ENCODE measurements at places on chromosomes 7 and 10.

DNA sequence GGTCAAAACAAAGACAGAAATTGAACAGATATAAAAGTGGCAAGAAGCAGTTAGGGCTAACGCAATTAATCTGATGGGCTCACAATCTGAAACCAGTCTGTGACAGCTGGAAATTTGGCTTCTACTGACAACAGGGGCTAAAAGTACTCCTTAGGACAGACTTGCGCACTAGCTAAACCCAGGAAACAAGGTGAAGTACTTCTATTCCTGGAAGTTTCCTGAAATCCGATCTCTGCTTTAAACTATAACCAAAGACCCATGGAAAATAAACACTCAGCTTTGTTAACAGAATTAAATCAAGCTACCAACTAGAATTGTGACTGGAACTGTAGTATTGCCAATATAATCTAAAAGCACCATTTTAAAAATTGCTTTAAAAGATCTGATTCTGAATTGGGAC is 520.2 kb upstream of the ZWINT start:
- DNase-seq: peak; percentile 5

GRCh38 chr10:26491934-26492333 is 53.8 kb downstream of the APBB1IP start:
- no peak for DNase-seq

DNA sequence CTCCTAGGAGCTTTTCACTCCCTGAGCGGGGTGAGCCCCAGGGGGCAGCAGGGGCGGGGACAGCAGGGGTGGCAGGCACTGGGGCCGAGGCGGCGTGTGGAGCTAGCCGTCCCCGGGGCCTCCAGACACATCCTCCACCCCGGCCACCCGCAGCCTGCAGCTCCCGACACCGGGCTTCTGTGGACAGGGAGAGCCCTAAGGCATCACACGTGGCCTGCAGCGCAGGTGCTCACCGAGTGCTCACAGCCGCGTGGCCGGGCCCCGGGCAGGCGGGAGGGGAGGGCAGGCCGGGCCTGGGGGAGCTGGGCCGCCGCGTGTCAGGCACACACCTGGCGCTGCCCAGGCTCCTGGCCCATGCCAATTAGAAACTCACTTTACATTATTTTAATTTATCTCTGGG is 51.4 kb downstream of the MICALL2 start:
- DNase-seq: peak; percentile 42

DNA sequence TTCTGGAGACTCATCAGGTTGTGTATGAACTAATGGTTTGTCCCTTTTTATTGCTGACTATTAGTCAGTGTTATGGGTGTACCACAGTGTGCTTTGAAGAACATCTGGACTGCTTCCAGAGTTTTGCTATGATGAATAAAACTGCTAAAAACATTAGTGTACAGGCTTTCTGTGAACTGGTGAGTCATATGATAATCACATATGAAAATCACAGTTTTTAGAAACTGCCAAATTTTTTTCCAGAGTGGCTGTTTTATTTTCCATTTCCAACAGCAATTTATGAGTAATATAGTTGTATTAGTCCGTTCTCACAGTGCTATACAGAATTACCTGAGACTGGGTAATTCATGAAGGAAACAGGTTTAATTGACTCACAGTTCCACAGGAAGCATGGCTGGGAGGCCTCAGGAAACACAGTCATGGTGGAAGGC is 281.2 kb upstream of the VSTM2A start:
- no peak for DNase-seq

GRCh38 chr10:132705173-132705572 is 80.8 kb downstream of the NKX6-2 start:
- DNase-seq: no peak

GRCh38 chr10:63083904-63084689 is 49.0 kb upstream of the NRBF2 start:
- DNase-seq: peak; percentile 24

DNA sequence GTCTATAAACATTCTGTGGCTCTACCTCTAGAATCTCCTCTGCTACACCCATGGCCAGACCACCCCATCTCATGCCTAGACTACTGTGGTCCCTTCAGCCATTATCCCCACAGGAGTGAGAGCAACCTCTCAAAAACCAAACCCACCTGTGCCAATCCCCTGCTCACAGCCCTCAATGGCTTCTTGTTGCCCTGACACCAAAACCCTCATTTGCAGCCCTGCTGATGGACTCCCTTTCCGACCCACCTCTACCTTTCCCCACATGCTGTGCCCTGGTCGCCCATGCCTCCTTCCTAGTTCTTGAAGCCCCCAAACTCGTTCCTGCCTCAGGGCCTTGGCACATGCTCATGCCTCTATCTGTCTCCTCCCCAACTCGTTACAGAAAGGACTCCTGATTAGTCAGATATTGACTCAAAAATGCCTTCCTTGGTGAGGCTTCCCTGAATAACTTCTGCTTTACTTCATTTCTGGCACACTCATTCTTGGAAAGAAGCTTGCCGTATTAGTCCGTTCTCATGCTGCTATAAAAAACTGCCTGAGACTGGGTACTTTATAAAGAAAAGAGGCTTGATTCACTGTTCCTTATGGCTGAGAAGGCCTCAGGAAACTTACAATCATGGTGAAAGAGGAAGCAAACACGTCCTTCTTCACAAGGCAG is 104.2 kb downstream of the TEX36 start:
- DNase-seq: no peak

DNA sequence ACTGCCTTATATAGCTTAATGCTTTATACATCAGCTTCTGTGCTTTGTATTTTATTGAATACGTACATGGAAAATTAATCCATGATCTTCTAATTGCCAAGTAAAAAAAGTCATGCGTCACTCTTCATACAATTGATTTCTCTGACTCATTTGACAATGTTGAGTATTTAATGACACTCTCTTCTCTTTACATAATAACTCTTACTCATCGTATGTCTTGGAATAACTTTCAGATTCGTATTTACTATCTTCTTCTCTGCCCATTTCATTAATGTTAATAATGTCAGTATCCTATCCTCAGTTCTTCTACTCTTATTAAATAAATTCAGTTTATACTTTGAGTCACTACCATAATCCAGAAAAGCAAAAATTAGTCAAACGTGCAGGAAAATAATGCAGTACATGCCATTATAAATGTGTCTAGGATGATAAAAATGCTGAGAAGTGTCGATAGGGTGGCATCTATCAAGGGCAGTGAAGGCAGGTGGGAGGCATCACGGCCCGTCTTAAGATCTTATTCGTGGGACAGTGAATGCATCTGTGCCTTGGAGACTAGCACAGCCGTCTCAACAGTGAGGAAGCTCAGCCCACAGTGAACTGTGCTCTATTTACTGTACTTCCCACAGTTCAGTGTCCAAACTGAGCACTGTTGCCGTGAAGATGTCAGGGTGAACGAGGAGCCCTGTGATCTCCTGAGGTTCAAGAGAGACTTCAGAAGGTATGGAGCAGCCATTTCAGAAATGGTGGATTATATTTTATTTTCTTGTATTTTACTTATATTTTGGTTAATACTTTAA is 39.8 kb upstream of the AKR1E2 start:
- no peak for DNase-seq

DNA sequence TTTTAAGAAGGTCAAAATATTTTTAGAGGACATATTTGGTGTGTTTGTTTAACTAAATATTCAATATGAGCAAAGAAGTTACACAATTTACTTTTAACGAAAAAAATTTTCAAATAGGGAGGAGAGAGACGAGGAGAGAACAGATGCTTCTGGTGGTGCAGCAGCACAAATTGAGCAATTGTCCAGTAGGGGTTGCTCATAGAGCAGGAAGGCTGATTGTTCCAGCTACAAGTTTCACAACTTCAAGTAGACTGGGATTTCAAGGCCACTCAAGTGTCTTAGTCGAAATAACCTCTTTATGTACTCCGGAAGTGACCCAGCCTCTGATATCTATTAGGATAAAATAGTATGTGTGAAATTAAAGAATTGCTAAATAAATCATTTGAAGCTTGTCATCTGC is 197.9 kb downstream of the HDAC9 start:
- DNase-seq: no peak

GRCh38 chr7:14287398-14287797 is 297.9 kb upstream of the ETV1 start:
- DNase-seq: no peak

DNA sequence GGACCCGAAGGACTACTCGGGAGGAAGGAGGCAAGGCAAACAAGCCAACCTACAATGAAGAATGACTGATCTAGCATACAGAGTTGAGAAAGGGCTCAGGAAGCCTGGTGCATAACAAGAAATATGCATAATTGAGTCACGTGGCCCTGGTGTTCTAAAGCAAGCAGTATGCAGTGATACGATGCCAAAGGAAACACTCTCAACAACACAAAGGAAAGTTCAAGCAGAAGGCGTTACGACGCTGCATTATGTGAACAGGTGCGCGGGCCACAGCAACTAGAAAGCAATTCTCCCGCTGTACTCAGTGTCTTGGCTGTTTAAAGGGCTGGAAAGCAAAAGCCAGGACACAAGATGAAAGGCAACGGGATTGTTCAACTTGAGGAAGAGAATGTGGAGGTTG is 100.8 kb downstream of the PRTFDC1 start:
- no peak for DNase-seq

DNA sequence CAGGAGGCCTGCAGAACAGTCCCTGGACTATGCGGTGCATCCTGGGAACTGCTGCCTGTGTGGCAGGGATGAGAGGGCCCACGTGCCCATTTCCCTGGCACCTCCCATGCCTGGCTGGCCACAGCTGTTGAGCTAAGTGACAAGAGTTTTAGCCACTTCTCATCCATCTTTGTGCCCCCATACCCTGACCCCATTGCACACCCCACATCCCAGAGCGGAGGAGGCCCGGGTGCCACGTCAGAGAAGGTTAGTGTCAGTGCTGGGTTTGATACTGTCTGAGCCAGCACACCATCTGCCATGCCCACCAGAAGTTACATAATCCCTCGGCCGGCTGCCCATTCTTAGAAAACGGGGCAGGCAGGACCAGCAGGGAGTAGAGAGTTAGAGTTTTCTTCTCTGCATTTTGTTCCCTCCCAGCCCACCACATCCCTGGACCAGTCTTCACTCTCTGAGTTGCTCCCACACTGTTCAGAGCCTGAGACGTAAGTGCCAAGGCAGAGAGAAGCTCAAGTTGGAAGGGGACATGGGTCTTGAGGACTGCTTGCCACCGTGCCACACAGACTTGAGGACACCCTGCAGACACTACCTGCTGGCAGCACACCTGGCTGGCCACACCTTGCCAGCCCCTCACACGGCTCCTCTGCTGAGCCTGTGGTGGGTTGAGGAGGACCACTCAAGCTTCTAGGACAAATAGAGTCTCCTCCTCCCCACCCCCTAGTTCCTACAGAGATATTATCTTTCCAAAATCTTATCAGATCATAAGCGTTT is 13.1 kb downstream of the UNC5B start:
- DNase-seq: no peak

GRCh38 chr7:96591900-96592676 is 117.6 kb downstream of the SEM1 start:
- peak; percentile 97 for DNase-seq

- DNase-seq: no peak
Observed at GRCh38 chr7:64516451-64516850, 46.4 kb downstream of the ZNF680 start.

GRCh38 chr7:54964136-54964535 is 54.7 kb upstream of the EGFR start:
- no peak for DNase-seq

GRCh38 chr10:65796472-65796871 is 1129.4 kb upstream of the LRRTM3 start:
- DNase-seq: no peak

- peak; percentile 30 for DNase-seq
Observed at GRCh38 chr7:158414002-158414401, 173.6 kb downstream of the PTPRN2 start.

GRCh38 chr7:43139137-43139536 is 26.7 kb downstream of the HECW1 start:
- no peak for DNase-seq

DNA sequence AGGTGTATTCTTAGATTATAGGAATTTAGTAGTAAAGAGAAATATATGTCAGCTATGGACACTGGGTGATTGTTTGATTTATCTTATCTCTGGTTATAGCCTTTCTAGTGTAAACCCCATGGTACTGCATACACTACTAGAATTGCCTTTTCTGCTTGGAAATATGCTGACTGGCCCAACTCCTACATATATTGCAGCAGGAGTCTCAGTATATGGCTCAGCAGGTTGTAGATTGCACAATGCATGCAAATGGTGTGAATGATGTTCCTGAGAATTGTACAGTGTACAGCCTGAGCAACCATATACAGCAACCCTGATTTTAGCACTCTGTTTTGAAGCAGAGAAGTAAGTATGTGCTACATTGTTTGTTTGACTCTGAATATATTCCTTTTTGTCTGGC is 153.4 kb upstream of the NPY start:
- DNase-seq: no peak

DNA sequence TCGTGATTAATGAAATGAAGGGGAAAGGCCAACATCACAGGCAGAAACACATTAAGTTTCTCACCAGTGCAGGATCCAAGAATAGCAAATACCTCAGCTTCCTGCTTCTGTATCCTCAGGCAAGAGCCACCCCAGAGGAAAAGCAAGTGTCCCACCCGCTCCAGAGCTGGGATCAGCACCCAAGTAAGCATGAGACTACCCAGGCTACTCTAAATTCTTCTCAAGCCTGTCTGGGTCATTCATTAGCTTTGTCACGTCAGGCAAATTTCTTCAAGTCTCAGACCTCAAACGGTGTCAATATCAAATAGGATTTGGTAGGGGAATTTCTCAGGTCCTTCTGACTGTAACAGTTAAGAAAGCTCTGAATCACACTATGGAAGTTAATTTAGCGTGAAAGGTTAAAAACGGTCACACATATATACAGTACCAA is 59.0 kb downstream of the GNA12 start:
- DNase-seq: no peak

DNA sequence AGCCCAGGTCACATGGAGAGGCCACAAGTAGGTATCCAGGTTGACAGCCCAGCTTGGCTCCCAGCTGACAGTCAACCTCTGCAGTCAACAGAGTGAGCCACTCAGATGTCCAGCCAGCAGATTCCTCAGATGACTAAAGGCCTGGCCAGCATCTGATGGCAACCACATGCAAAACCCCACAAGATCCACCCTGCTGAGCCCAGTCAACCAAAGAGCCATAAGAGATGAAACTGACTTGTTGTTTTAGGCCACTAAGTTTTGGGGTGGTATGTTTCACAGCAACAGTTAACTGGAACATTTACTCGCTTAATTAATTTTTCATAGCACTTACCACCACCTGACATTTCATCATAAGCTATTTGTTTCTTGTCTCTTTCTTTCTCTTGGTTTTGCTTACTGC is 107.3 kb upstream of the KDM7A start:
- no peak for DNase-seq

GRCh38 chr7:20441991-20442441 is 111.3 kb downstream of the ITGB8 start:
- no peak for DNase-seq

DNA sequence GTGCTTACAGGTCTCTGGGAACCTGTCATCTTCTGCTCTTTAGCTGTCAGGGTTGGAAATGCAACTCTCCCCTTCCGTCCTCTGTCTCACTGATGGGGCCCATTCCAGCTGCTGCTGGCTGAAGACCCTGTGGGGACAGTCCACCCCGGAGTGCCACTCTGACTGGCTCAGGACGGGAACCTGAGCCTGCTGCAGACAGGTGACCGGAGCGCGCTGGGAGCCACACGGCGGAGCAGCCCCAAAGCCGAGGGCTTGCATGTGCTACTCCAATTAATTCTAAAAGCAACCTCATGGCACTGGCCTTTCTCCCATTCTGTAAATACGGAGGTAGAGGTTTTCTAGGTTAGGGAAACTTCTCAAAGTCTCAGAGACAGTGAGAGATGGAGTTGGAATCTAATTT is 223.5 kb upstream of the PITRM1 start:
- no peak for DNase-seq

- no peak for DNase-seq
Observed at GRCh38 chr7:85474234-85474633, 287.4 kb upstream of the SEMA3D start.

GRCh38 chr7:116518961-116519360 is 5.9 kb upstream of the CAV1 start:
- no peak for DNase-seq
